ENCODE measurements at places on chromosomes 3 and 15.

DNA sequence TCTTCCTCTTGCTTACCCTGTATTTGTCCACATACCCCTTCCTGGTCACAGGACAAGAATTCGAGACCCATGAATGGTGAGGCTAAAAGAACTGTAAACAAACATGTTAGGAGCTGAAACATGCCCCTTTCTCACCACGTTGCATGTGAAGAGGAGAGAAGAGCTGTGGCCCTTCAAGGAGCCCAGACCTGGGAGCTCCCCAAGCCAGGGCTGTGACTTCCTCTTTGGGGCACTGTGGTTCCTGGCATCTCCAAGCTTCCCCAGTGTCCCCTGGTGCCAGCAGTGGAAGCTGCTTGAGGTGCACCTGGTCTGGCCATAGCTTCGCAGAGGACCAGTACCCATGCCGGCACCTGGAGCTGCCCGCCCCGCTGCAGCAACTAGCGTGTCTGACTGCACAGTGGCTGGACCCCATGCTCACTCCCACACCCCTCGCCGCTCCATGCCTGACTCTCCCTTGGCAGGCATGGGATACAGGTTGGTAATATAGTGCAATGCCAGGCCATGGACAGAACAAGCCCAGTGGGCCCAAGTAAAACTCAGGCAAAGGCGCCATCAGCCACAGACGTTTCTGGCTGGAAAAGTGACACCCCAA is 9.9 kb downstream of the SPCS1 start:
- no peak for DNase-seq

DNA sequence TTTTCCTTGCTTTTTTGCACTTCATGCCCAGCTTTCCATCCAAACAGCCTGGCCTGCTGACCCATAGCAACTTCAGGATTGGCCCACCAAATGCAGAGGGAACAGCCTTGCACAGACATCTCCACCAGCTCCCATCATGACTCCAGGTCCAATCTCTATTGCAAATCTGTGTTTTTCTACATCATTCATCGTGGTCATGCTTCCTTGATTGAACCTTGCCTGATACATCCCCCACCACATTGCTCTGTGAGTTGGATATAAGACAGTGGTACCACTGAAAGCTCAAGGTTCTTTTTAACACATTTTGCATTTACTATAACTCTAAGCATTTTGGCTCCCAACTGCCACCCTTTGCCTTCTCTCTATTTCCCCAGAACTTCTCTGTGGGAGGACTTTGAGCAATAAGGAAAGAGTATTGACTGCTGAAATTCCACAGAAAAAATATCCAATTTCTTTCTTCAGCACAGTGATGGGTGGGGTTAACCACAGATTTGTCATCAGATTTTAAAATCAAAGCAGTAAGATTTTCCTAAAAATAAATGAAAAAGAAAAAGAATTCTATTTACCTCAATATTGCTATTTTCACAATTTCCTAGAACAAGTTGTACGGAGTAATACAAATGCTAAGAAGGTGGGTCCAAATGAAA is 114.6 kb upstream of the GALNT15 start:
- DNase-seq, result no peak

DNA sequence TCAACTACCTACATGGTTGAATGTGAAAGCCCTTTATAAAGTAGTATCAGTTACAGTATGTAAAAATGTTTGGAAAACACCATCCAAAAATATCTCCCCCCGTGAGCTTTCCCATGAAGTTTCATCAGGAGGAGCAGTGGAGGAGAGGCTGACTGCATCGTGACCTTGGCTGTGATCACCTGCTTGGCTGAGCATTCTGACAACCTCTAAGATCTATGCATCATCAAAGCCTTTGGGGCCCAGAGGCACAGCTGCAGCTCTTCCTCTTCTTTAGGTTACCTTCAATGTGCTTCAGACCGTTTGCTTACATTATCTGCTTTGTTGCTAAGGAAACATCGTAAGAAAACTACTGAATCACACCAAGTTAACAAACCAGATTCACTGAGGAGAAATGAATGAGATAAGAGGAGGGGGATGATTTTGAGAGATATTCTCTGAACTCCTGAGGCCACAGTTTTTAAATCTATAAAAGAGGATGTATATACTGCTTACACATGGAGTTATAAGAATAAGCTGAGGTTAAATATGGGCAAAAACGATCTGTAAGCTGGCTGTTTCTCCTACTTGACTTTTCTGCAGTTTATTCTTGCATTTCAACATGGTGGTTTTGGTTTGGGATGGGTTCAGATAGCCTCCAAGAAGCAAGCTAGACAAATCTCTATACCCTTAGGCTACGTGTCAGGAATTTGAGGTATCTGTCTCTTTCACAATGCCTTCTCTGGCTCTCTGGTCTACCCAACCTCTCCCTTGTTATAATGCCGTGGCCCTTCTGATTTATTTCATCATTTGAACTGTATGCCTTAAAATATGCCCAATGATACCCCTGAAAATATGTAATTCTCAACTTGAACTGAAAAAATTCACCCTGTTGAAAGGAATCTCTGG is 4.0 kb downstream of the GCSAM start:
- peak; percentile 15 for DNase-seq

- no peak for DNase-seq
Measured at GRCh38 chr15:48984811-48985352, 21.2 kb upstream of the SHC4 start.

DNA sequence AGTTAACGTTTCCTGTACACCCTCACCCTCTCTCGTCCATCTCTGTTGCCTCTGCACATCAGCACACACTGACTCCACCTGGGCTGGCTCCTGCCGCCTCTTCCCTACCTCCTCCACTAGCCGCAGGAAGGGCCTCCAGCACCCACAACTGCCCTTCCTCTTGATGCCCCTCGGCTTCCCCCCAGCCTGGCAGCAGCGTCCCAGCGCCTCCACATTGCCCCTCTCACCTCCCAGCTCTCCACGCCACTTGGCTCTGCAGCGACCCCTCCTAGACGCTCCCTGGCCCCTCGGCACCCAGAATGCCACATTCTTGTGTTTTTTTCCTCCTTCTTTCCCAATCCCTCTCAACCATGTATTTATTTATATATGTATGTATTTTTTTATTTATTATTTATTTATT is 73.6 kb downstream of the ST8SIA2 start:
- DNase-seq, result no peak

GRCh38 chr3:7973006-7973405 is 528.6 kb upstream of the LMCD1 start:
- no peak for DNase-seq

GRCh38 chr3:146313746-146314111 is 62.8 kb upstream of the PLSCR4 start:
- no peak for DNase-seq

DNA sequence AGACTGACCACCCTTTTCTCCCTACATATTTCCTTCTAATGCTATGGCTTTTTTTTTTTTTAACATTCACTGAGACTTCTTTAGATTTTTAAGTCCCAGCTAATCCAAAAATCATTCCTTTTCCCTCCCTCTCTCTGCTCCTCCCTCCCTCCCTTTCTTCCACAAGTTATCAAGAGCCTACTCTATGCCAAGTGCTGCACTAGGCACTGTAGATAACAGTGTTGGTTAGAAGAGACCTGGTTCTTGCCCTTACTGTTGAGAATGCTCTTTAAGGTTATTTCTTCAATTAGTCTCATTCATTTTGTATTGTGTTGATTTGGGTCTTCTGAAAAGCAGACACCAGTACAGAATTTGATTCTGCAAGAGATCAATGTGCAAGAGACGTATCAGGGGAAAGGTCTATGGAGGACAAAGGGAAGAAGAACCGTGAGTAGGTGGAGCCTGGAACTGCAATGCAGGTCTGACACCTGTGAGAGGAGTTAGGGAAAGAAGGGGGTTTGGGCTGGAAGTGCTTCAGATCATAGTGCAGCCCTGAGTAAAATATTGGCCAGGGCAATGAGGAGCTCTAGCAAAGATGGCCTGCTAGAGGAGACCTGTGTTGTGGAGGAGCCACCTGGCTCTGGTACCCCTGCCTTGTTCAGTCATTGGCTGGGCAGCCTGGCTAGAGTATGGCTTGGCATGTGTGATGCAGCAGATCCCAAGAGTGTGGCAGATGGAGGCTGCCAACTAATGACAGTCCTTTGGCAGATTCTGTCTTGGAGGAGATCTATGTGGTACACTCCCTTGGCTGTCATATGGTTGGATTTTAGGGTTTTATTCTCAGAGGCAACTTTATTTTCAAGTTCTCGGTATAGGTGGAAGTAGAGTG is 9.7 kb upstream of the PCOLCE2 start:
- no peak for DNase-seq

GRCh38 chr3:126571078-126571477 is 12.3 kb upstream of the C3orf22 start:
- DNase-seq, result no peak

DNA sequence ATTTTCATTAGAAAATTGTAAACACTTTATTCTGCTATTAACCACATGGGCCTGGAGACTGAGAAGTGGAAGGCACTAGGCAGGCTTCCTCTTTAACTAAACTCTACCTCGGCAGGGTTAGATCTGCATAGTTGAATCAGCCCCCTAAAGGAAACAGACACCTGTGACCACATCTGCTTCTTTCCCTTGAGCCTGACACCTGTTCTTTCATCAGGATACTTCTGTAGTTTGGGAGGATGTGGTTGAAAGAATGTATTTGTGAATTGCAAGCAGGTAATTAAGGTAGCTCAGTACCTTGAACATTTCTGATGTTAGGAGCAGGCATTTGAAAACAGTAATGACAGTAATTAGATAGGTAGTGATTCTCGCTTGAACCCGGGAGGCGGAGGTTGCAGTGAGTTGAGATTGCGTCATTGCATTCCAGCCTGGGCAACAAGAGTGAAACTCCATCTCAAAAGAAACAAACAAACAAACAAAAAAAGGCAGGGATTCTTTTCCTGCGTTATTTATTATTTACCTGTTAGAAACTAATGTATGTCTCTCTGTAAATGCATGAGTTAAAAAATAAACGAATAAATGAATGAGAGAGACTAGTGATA is 468.5 kb downstream of the NLGN1 start:
- no peak for DNase-seq

GRCh38 chr3:45841420-45841756 is 531 bp downstream of the LZTFL1 start:
- no peak for DNase-seq

DNA sequence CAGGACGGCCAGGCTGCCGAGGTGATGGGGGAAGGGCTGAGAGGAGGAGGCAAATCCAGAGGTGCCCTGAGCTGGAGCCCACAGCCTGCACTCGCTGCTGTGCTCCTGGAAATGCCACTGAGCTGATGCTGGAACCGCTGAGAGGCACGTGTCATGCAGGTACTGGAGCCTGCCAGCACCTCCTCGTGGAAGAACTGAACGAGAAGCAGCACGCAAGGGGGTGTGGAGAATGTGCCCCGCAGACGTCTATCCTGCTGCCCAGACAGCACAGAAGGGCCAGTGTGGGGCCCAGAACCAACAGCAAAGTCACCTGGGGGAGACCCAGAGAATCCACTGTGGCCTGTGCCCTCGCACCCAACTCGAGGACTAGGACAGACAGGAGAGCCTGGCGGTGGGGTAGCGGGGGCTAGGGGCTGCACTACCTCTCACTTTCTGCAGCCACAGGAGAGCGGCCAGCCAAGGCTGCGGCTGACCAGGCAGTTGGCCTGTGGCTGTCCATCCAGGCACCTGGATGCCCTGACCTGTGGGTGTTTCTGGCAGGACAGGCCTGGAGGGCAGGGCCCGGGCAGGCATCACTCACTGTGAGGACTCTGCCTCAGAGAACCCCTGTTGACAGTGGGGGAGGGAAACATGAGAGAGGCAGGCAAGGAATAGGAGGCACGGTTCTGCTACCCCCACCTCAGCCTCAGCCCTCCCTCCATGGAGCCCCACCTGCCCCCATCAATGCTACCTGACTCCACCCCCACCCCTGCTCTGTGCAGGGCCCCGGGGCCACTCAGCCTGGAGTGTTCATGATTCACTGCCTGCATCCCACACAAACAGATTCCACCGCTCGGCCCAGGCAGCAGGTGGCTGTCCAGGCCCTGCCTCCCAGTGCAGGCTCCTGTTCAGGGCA is 213.1 kb downstream of the TBC1D2B start:
- no peak for DNase-seq

DNA sequence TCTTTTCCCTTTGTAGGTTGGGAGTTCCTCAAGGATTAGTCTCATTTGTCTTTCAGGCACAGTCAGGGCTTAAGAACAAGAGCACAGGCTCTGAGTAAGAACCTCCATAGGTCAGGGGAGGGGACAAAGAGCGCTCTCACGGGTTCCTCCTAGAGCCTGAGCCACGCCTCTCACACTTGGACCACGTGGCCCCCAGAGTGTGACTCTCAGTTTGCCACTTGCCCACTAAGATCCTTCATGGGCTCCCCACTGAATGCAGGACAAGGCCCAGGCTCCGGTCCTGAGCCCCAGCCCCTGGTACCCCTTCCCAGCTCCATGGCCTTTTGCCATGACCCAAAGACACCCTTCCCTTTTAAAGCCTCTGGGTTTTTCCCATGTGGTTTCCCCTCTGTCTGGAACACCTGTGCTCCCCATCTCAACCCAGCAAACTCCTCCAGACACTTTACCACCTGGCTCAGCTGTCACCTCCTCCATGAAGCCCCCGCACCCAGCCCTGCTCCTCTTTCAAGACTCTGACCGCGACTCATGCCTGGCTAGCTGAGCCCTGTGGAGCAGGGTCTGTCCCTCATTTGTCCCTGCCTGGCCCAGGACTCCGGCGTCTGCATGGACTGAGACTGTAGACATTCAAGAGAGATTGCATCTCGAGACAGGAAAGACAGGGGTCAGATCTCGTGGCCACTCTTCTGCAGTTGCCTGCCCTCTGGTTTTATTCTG is 32.7 kb downstream of the IQSEC1 start:
- no peak for DNase-seq

DNA sequence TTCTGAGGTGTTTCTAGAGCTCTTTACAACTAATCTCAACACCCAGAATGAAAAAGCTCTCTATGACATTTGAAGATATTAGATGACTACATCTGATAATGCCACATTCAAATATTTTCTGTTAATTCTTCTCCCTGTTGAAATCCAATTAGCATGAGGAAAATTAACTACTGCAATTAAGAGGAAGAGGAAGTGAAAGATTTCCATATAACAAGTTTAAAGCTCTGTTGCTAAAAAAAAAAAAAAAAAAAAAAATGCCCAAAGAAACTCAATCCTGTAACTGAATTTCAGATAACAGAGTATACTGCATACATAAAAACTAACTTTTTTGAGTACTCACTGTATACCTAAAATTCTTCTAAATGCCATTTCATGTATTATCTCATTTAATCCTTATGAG is 109.8 kb downstream of the TNIK start:
- DNase-seq, result no peak

DNA sequence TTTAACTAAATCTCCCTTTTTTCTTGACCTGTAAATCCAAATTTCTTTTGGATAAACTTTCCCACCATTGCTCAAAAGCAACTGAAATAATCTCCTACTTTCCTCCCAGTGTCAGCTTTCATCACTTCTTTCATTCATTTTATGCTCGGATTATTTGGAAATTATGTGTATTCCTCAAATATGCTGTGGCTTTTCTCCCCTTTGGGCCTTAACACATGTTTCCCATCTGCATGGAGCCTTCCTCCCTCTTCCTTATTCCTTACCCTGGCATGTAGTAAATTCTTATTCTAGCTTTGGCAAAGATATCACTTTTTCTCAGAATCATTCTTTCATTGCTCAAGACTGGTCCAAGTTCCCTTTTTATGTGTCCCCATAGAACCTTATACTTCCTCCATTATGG is 41.8 kb upstream of the TUSC7 start:
- no peak for DNase-seq

All from stimulated activated CD4-positive, alpha-beta T cell treated with anti-CD3 and anti-CD28 coated beads, Interleukin-12 subunit alpha, Interleukin-12 subunit beta, amount 100 ng/mL, for 24 hours (primary cell).